ENCODE measurements at places on chromosomes 1 and 21. TPM values are rescaled to one million over a fixed set of nuclear protein-coding genes. Genes with fewer than 3 reads are reported as not detected.

Gene TRAPPC10
- 55.1 TPM for total RNA-seq

Gene OR6N1
- not detected for total RNA-seq

Gene GBP4
- total RNA-seq: 19.4 TPM

Gene ABCA4
- total RNA-seq: 0.40 TPM

DNA sequence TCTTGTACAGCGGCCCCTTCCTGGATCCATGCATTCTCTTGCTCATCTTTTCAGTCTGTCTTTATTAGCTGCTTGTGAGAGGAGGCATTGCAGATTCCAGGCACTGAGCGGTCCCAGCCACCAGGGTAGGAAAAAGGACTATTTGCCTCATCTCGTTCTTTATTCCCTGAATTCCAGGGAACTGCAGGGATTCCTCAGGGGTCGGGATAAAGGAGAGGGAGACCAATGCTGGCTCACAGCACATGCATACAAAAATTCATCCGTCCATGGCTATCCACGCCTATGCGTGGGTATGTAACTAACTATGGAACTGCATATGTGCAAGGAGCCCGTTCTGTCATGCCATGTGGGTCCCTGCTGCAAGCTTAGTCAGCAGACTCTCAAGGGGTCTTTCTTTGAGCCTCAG is 879 bp upstream of the PLPPR5 start:
- no peak for DNase-seq

DNA sequence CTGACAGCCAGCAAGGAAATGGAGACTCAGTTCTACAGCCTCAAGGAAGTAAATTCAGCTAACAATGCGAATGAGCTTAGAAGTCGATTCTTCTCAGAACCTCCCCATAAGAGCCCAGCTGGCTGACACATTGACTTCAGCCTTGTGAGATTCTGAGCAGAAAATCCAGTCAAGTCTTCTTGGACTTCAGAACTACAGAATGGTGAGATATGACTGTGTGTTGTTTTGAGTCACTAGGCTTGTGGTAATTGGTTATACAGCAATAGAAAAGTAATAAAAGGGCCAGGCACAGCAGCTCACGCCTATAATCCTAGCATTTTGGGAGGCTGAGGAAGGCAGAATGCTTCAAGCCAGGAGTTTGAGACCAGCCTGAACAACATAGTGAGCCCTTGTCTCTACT is 161.8 kb upstream of the IVNS1ABP start:
- no peak for DNase-seq

DNA sequence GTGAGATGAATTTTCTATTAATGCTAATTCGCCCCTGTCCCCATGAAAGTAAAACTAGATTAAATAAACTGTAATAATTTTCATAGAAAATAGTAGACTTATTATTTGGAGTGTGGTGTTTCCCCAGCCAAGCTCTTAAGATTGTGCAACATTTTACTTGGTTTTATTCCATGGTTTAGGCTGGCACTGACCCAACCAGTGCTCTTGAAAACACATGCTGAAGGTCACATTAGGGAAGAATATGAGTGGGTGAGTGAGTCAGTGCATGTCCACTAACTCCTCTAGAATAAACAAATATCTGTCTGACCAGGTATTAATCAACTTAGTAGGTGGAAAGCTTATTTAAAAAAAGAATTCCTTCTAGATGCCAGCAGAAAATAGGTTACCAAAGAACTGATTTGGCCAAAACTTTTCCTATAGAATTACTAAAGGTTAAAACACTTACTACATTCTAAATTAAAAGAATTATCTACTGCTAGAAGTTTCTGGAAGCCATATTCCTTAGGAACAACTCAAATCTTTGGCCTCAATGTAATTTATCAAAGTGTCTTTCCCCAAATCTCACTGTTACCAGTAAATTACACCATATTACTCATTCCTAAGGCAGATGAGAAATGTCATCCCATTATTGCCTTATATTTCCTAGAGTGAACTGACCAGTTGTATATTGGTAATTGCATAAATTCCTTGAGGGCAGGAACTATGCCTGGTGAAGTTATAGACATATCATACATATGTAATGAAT is 89.7 kb upstream of the RGS1 start:
- DNase-seq: peak; percentile 80

DNA sequence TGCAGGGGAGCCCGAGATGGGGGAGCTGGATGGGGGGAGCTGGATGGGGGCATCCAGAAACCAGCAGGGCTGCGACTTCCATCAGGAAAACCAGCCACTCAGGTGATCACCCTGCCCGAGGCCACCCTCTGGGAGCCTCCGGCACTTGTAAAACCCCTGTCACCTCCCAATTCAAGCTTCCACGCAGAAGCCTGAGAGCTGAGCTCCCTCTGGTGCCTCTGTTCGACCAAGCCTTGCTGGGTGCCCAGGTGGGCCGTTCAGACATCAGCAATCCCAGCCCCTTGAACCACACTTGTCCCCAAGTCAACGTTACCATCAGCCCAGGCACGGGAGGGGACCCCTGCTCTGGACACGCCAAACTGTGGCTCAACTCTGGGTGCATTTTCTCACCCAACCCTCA is 59.6 kb downstream of the MEGF6 start:
- no peak for DNase-seq

- no peak for DNase-seq
Observed at GRCh38 chr1:72845981-72846380, 563.6 kb upstream of the NEGR1 start.

DNA sequence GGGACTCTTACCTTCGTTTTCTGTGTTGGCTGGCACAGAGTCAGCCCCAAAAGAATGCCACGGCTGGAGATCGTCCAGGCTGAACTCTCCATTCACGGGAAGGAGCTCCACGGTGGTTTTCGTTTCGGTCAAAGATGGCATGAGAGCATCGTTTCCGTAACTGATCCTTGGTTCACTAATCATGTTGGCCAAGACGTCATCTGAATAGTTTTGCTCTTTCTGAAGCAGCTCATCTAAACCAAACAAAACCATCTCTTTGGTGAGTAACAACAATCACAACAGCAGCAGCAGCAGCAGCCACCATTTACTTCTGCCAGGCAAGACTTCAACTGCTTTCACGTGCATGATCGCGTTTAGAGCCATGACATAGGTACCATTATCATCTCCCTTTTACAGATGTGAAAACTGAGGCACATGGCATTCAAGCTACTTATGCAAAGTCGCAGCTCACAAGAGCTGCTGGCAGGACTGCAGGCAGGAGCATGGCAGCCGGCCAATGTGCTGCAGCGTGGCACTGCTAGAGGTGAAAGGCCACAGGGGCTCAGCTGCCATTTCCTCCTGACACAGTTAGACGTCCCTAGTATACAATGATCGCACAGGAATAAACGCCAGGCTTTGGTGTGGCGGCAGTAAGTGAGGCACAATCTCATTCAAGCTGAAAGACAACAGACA is 177.1 kb downstream of the GABPA start:
- DNase-seq: no peak

GRCh38 chr1:230067871-230068620 is 1.0 kb downstream of the GALNT2 start:
- DNase-seq: no peak

DNA sequence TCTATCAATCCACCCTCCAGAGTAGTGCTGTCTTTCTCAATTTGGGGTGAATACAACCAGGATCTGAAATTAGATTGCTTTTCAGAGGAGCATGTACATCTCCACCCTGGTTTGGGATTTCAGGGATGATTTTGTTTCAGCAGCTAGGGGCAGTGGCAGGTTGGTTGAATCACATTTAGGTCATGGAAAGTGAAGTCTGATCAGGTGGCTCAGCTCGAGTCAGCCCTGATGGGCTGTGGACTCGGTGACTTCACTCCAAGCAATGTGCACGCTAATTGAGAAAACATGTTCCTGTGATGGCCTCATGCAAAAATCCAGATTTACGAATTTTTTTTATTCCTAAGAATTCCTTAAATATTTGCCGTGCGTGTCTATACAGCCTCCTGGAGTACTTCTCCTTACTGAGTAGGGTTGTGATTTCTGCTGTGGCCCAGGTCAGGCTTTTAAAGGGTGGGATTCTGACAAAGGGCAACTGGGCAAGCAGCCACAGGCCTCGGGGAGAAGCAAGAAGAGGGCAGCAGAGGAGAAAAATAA is 7.5 kb downstream of the NGF start:
- DNase-seq: no peak

GRCh38 chr1:40140211-40140973 is 20.8 kb upstream of the RLF start:
- DNase-seq: no peak

GRCh38 chr1:18211764-18212163 is 104.2 kb downstream of the IGSF21 start:
- no peak for DNase-seq

DNA sequence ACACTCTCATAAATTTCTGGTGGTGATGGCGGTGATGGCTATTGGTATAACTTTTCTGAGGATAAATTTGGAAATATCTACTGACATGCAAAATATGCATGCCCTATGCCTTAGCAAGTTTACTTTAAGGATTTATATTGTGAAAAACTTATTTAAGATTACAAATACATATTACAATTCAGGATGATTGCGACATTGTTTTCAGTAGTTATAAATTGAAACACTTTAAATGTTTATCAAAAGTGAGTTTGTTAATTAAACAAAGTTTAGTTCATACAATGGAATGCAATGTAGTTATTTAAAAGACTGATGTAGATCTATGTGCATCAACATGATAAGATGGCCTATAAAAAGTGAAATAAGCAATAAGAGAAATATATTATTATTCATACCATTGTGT is 331.3 kb upstream of the NR5A2 start:
- no peak for DNase-seq

- DNase-seq: no peak
Observed at GRCh38 chr1:42359466-42359865, 21.1 kb upstream of the RIMKLA start.
